ENCODE measurements at places on chromosomes 16 and 17.

GRCh38 chr16:8767176-8767575 is 30.3 kb downstream of the TMEM186 start:
- DNase-seq, result no peak

- peak; percentile 64 for DNase-seq
Measured at GRCh38 chr16:80569440-80570105, 28.8 kb downstream of the DYNLRB2 start.

GRCh38 chr16:53966821-53967571 is 263.0 kb downstream of the FTO start:
- no peak for DNase-seq

- no peak for DNase-seq
Measured at GRCh38 chr16:49487746-49488145, 114.1 kb downstream of the C16orf78 start.

DNA sequence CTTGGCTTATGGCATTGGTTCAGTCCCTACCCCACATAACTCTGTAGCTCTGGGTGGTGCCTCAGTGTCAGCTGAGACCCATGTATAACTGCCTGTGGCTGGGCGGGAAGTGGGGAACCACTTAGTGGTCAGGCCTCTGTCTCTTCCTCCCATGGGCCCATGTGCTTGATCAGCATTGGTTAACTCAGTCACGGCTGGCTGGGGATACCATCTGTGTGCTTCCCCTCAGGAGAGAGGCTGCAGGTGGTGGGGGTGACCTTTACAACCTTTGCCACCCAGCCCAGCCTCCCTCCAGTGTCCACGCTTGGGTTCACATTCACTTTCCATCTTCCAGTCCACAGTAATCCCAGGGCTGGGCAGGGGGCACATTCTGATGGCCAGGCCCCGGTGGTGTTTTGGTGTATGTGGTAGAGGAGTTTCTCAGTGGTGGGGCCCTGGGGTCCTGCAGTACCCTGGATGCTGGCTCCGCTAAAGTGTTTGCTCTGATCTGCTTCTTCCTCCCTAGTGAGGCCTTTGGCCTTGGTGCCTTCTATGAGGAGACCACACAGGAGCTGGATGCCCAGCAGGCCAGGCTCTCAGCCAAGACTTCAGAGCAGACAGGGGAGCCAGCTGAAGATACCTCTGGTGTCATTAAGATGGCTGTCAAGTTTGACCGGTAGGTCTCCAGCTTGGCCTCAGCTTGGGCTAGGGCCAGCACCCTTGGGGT is 10.2 kb upstream of the NFATC3 start:
- DNase-seq, result no peak

- no peak for DNase-seq
Measured at GRCh38 chr17:76537288-76537577, 276 bp downstream of the CYGB start.

- DNase-seq, result no peak
Measured at GRCh38 chr16:67264277-67264676, 15.1 kb upstream of the PLEKHG4 start.

GRCh38 chr17:68382582-68383085 is 74.7 kb downstream of the WIPI1 start:
- DNase-seq, result no peak

DNA sequence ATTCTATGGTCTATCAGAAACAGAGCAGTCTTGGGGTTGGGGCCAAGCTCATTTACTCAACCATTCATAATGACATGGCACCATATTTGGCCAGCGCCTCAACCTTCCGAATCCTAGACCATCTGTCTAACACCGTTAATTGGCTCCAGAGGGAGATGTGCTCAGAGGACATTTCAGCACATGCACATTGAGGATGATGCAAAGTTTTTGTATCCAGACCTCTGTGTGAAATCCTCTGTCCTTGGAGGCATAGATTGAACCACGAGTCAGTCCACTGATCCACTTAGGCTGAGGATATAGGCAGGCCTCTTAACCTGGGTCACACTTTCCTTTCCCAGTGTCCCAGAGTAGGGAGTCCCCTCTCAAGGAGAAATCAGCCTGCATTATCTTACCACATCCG is 85.5 kb downstream of the SHISA6 start:
- DNase-seq, result no peak

- DNase-seq, result no peak
Measured at GRCh38 chr17:69581061-69581961, 166.8 kb downstream of the MAP2K6 start.

DNA sequence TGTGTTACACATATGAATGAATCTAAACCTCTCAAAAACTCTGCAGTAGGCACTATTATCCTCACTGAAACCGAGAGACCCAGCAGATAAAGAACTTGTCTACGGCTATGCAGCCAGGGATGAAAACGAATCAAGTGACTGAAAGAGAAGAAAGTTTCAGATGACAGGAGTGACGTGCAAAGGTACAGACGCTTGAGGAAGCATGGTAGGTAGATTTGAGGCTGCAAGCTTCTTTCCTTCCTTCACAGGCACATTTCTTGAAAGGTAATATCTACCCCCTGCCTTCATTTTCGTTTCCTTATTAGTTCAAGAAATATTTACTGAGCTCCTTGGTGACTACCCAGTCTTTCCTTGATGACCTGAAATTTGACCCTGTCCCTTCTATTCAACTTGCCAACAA is 211.5 kb upstream of the AXIN2 start:
- DNase-seq, result no peak

GRCh38 chr17:45428050-45428617 is 4.5 kb downstream of the ARHGAP27 start:
- peak; percentile 65 for DNase-seq

GRCh38 chr16:22693638-22694340 is 120.2 kb upstream of the HS3ST2 start:
- DNase-seq, result no peak

DNA sequence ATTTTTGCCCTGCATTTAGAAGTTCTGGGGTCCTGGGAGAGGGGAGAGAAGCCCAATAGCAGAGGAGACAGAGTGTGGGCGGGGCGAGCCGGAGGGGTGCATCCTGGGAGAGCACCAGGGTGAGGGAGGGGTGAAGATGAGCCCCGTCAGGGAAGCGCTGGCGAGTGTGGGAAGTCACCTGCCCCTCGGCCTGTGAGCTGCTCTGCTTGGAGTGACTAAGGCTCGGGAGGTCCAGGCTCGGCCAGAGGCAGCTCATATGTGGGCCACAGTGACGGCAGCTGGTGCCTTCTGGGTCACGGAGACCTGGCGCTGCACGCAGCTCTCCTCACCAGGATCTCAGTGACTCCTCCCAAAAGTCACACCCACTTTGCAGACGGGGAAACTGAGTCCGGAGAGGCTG is 1.1 kb downstream of the ZG16B start:
- DNase-seq, result no peak

GRCh38 chr16:24646646-24646995 is 82.8 kb upstream of the TNRC6A start:
- DNase-seq, result no peak

- DNase-seq, result no peak
Measured at GRCh38 chr17:82917699-82918345, 78.0 kb upstream of the ZNF750 start.

GRCh38 chr16:23333034-23333579 is 31.0 kb downstream of the SCNN1B start:
- no peak for DNase-seq

- DNase-seq, result no peak
Measured at GRCh38 chr16:57299009-57299718, 14.7 kb upstream of the PLLP start.

DNA sequence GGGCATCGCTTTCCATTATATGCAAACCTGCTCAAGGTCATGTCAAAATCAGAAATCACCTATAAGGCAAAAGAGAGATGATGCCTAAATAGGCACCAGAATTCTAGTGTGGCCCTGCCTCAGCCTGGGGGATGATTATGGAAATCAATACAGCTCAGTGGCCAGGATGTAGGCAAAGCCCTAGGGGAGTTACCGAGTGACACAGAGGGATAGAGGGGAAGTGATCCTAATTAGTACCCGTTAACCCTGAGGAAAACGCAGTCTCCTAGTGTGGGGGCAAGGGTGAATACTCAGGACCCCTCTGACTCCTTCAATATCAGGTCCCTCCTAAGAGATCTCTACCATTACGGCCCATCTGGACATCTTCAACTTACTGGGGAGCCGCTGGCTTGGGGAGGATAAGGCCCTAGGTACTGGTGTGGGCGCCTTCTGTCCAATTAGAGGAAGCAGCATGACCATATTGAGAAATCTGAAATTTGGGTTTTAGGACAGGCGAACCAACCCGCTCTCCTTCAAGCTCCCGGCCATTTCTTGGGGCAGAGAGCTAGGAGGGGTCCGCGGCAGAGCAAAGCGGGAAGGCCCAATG is 725 bp downstream of the NT5C3B start:
- no peak for DNase-seq

- no peak for DNase-seq
Measured at GRCh38 chr17:1608676-1609075, 20.0 kb downstream of the SLC43A2 start.

DNA sequence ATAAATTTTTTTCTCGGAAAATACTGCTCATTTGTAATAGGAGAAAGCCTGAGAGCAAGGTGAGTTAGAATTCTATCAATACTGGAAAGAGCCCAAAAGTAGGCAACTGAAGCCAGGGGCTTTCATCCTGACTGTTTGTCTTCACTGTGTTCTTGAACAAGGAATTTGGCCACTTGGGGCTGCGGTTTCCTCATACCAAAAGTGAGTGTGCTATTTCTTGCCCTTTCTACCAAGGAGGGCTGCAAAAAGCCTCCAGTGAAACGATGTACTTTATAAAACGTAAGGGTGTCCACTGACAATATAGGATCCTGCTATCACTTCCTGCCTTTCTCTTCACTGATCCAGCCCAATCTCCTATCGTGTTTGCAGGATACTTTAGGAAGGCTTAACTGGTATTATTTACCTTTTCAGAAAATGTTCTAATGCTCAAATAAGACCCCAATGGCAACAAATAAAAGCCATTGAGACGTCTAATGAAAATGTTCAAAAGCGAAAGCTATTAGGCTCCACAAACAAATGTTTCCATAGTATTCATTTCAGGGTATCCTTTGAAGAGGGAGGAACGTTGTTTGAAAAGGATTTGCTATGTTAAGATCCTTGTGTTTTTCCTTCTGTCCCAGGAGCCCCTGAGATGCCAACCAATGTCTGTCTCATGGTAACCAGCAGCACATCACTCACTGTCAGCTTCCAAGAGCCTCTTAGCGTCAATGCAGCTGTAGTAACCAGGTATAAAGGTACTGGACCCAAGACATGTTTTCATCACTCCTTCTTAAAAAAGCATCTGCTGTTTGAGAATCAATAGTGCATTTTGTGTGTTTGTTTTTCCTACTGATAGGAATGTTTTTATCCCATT is 219.3 kb upstream of the NOG start:
- DNase-seq, result no peak

- no peak for DNase-seq
Measured at GRCh38 chr16:560204-560700, at the start of gene PRR35. PRR35 (plus strand) TSS chr16:560394; CDS start chr16:563295, 2,901 bp downstream.

DNA sequence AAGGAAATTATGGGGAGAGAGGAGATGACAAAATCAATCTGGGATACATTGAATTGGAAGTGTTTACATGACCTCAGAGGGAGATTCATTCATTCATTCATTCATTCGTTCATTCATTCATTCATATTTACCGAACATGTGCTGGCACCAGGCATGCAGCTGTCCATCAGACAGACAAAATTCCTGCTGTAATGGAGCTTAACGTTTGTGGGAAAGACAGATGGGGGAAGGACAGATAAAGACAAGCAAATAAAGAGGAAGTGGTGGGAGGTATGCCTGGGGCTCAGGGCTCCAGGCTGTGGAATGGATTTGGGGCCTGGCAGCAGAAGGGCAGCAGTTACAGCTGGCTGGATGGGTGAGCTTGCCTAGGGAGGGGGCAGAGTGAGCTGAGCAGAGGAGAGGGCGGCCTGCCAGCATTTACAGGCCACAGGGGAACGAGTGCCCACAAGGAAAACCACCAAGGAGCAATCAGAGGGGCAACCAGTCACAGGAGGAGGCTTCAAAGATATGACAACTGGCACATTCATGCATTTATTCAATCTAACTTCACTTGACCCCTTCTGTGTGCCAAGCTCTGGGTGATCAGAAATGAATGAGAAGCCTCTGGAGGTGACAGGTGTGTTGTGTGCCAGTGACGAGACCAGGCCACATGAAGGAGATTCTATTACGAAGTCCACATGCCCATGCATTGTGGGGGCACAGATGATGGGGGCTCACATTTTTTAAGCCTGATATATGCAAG is 48.5 kb downstream of the ARHGAP27 start:
- no peak for DNase-seq

DNA sequence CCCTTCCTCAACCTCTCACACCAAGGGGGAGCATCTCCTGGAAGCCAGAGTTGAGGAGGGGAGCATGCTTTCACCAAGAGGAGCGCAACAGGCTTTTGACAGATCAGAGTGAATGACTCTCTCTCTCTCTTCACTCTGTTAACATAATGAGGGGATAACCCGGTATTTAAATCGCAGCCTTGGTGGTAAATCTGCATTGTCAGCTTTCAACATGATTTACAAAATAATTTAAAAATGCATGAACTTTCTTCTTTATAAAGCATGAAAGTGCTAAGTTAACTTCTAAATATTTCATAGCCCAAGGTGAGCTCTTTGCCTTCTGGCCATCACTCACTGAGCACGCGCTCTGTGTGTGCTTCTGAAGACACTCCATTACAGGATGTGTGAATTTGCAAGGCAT is 61.8 kb downstream of the TMEM114 start:
- no peak for DNase-seq

DNA sequence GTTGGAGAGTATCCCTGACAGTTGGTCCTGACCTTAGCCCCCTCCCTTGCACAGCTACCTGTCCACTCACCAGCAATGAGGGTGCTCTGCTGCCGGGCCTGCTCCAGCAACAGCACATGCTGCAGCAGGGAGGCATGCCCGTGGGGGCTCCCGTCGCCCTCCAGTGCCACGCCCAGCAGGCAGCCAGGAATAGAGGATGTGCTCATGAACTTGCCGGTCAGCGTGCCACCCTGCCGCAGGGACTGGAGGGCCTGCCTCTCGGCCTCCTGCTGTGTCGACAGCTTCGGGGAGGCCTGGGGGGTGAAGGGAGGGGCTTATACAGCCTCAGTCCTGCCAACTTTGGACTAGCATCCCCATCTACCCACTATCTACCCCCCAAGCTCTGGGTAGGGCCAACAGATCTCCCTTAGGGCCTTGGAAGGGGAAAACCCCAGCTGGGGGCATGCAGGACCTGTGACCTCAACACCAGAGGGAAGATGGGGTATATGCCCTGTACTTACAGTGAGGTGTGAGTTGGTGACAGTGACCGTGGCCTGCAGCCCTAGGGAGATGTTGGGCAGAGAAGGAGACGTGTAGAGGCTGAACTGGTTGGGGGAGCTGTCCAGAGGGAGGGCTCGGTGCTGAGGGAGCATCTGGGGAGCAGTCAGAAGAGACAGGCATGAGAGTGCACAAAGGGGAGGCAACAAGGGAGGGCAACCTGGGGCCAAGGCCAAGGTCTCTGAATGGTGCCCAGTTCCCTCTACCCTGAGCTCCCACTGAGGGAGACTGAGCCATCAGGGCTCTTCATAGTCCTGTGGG is 20.9 kb downstream of the G6PC3 start:
- no peak for DNase-seq

- DNase-seq, result no peak
Measured at GRCh38 chr17:6303664-6304063, 131.3 kb downstream of the AIPL1 start.

Measured in stimulated activated CD4-positive, alpha-beta T cell treated with anti-CD3 and anti-CD28 coated beads, Interleukin-2, amount 100 ng/mL, for 4 hours (primary cell).